ENCODE measurements at places on chromosomes 4 and X.

DNA sequence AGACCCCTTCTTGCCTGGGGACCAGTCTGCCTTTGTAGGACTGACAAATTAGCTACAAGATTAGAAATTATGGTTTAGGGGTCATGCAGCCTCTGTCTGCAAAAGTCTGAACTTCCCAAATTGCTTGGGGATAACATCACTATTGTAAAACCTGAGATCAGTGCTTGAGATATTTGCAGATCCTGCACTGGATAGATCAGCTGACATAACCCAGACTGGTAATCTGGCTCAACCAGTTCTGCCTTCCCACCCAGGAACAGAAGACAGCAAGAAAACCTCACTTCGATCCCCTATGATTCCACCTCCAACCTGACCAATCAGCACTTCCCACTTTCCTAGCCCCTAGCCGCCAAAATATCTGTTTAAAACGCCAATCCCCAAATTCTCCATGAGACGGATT is 202.8 kb upstream of the DIAPH2 start:
- DNase-seq: no peak

DNA sequence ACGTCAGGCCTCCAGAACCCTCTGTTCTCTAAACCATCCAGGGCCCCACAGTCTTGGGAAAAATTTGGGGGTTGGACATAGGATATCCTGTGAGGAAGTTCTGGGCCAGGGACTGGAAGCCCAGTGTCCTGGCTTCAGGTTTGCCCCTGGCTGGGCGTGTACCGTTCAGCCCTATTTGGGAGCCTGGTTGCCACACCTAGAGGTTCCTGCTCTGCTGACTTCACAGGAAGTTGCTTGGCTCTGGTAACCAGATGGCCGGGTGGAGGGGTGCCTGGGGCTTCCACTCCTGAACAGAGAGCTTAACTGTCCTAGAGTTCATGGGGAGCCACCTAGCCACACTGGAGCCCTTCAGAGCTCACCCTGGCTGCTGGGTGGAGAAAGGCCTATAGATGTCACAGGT is 1.1 kb downstream of the TAFAZZIN start:
- peak; percentile 91 for DNase-seq

GRCh38 chr4:173170182-173170778 is 1.7 kb downstream of the GALNT7 start:
- DNase-seq: no peak

GRCh38 chr4:176755613-176756012 is 37.1 kb downstream of the VEGFC start:
- no peak for DNase-seq

DNA sequence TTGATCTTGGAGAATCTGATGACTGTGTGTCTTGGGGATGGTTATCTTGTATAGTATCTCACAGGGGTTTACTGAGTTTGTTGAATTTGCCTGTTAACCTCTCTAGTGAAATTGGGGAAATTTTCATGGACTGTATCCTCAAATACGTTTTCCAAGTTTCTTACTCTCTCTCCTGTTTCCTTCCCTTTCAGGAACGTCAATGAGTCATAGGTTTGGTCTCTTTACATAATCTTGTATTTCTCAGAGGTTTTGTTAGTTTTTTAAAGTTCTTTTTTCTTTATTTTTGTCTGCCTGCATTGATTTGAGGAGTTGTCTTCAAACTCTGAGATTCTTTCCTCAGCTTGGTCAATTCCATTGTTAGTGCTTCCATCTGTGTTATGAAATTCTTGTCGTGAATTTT is 227.7 kb upstream of the GPRIN3 start:
- no peak for DNase-seq

DNA sequence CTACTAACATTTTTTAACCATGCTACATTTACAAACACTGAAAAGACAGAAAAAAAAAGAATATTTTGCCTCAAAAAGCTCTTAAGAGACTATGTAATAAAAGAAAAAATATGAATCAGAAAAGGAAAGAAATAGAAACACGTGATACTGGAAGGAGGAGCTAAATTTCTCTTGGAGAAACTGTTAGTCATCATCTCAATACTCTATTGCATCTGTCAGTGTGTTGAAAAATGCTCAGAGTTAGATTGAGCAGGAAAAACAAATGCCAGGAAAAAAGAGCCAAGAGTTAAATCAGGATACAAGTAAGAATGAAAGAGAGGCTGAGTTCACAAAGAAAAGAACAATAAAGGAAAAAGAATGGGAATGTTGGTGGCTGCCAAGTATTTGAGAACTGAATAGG is 2.6 kb downstream of the RAB28 start:
- DNase-seq: no peak

- no peak for DNase-seq
Observed at GRCh38 chr4:82898322-82899243, 2.0 kb upstream of the THAP9 start.

DNA sequence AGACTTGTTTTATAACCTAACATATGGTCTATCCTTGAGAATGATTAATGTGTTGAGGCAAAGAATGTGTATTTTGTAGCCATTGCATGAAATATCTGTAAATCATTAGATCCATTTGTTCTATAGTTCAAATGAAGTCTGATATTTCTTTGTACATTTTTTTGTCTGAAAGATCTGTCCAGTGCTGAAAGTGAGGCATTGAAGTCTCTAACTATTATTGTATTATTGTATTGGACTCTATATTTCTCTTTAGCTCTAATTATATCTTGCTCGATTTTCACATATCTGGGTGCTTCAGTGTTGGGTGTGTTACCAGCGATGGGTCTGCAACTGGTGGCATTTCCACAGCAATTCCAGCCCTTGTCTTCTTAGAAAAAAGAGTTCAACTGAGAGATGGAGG is 76.0 kb downstream of the PBDC1 start:
- DNase-seq: no peak

GRCh38 chrX:69493766-69494165 is 10.4 kb upstream of the NALF2 start:
- no peak for DNase-seq

GRCh38 chr4:16021804-16022560 is 59.0 kb upstream of the FGFBP2 start:
- no peak for DNase-seq

GRCh38 chrX:109393859-109394258 is 88.0 kb downstream of the GUCY2F start:
- no peak for DNase-seq

DNA sequence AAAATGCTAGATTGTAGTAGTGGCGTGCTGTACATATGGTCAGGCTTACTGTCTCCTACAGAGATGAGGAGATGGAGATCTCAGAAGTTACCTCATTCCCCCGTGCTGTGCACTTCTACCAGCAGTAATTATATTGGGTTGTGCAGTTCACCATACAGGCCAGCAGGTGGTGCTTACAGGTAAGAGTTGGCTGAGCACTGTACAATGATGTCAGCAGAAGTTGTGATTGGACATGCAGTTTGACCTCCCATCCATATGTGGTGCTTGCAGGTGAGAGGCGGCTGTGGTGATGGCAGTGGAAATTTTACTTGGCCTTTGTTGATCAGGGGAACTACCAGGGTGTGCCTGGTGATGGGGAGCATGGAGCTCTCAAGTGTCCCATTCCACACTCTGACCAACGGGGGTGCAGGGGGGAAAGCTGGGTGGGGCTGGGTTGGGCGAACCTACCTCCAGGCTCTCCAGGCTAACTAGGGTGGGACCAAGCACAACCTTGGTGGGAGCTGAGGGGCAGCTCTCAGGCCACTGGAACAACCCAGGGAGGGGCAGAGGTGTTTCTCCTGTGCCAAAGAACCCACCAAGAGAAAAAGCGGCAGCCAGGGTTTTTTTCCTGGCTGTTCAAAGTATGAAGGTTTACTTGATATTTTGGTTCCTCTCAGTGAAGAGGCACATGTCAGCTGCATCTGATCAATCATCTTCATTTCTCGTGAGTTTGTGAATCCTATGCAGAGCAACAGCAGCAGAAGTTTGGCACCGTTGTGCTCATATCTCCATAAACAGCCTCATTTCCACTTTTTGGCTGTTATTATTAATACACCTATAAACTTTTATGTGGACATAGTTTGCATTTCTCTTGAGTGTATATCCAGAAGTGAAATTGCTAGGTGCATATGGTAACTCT is 73.8 kb upstream of the FREM3 start:
- DNase-seq: no peak

Data from vagina (tissue), 2 donors.